ENCODE measurements at places on chromosomes 3 and 15.

GRCh38 chr3:155161640-155162292, 81.6 kb downstream of the MME start:
- no peak for DNase-seq

GRCh38 chr3:14177580-14178246, 688 bp downstream of the XPC start:
- no peak for DNase-seq

- DNase-seq, result no peak
Observed at GRCh38 chr3:194867270-194867983, 181.7 kb downstream of the FAM43A start.

DNA sequence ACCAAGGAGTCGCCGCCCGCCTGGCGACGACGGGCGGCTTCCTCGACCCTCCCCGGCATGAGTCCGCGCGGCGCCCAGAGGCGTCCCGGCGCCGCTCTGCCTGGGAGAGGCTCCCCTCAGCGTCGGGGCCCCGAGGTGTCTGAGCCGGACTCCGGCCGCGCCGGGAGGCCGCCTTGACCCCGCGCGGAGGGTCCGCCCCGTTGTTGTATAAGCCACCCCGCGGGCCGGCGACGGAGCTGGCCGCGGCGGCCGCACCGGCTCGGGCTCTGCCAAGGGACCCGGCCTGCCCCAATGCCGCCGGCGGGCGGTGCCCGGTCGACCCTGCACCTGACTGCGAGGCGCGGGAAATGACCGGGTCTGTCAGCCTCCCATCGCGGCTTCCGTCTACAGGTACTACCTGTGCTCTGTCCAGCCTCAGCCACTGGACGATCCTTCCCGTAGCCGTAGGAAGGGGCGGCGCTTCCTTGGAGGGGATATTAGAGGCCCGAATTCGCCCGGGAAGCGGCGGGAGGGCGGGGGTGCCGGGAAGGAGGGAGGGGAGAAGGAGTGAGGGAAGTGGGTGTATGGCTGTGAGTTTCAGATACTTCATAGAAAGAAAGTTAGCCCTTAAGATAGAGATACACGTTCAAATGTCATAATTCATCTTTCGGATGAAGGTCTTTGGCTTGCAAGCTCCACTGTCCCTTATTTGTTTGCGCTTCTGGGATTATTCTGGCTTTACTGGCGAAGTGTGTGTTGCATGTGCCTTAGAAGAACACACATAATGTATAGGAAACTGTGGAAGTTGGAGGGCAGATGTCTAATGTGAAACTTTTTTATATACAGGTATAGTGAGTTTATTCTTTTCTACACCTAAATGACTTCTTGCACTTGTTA, 620 bp downstream of the ABHD5 start:
- peak; percentile 58 for DNase-seq

- DNase-seq, result no peak
Observed at GRCh38 chr15:90294159-90294558, 28.7 kb downstream of the NGRN start.

- DNase-seq, result no peak
Observed at GRCh38 chr3:125119752-125120378, 64.1 kb upstream of the HEG1 start.

DNA sequence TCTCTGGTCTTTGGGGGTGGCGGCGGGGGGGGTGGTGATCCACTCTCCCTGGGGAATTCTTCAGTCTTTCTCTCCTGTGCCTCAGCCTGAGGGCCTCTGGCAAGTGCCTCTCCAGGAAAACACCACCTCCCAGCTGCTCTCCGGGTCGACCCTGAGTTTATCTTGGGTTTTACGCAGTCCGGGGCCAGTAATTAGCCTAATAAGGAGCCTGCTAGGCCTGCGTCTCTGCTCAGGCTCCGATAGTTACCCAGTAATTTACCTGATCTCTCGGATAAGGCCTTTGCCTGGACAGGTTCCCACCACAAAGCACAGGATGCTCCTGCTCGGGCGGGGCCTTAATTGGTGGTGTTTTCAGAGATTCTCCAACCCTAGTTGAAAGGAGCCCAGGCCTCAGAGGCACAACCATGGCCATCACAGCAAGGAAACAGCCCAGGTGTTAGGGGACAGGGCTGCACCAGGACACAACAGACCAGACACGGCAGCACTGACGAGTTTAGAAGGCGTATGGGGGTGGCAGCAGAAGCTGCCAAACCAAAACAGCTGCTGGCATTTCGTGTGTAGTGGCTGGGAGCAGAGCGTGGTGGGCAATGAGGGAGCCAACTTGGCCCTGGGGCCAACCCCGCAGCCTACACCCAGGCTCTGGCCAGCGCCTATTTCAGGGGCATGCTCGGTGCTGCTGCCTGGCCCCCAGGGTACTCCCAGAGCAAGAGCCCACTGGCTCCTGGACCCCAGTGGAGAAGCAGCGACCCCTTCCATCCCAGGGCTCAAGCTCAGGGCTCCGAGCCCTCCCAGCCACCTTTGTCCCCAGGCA, 71.4 kb downstream of the KLF13 start:
- DNase-seq, result no peak

GRCh38 chr3:108552267-108553159, 36.7 kb downstream of the CIP2A start:
- DNase-seq, result peak; percentile 47

DNA sequence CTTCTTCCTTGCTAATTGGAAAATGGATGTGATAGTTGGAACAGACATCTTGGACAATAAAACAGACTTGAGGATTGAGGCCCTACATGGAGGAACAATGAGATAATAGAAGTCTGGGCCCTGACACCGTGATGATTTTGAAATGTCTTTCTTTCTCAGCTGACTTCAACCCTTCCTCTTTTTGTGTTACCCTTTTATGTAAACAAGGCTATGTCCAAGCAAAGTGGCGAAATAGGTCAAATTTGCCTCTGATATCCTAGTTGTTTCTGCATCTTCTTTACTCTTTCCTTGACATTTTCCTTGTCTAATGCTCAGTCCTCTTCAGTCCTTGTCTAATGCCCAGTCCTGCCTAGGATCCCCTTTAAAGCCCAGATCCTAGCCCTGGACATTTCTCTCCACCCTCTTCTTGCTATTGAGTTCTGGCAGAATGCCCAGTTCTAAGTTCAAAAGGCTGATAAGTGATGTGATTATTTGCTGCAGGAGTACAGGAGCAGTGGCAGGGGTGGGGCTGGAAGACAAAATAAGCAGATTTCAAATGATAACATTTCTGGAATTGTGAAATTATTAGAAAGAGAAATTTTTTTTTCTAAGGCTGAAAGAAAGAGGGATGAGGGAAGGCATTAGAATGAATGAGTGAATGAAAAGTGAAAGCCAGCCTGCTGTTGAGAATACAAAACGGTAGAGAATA, 6.5 kb upstream of the VPS8 start:
- DNase-seq, result no peak

GRCh38 chr3:192641919-192642318, 85.4 kb downstream of the FGF12 start:
- DNase-seq, result no peak

GRCh38 chr3:84960581-84960980, 1.8 kb downstream of the CADM2 start:
- no peak for DNase-seq

GRCh38 chr3:139611528-139611927, 66.2 kb downstream of the NMNAT3 start:
- DNase-seq, result no peak

Data from MM.1S (cell line).